ENCODE measurements at places on chromosomes 13 and 19.

- DNase-seq = no peak
These were observed 22.3 kb upstream of the CLDN10 start for GRCh38 chr13:95530178-95530577.

GRCh38 chr13:42369071-42369797 is 97.3 kb downstream of the AKAP11 start:
- no peak for DNase-seq

GRCh38 chr13:75353781-75354193 is 128.2 kb downstream of the TBC1D4 start:
- DNase-seq = peak; percentile 37

- no peak for DNase-seq
These were observed 135.5 kb downstream of the FOXO1 start for GRCh38 chr13:40530961-40531360.

DNA sequence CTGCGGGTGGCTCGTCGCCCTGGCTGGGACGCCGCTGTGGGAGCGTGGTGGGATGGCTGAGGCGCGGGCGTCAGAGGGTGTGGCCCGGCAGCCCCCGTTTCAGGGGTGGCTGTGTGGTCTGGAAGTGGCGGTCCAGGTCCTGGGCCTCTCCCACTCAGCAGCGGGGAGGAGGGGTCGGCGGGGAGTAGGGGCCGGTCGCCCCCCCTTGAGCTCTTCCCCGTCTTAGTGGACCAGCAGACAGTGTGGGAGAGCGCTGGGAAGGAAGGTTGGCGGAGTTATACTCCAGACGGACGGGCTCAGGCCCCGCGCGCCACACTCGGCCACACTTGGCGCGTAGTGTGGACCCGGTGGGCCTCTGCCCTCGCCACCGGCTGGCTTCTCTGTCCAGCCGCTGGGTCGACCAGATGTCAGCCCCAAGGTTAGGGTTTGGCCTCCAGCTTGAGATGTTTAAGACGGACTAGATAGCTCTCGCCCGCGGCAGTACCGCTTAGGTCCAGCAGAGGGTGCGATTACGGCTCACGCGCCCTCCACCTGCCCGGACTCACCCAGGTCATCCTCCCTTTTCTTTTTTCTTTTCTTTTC is 21.7 kb upstream of the ZNF429 start:
- DNase-seq = no peak

- no peak for DNase-seq
These were observed 36.9 kb downstream of the RGCC start for GRCh38 chr13:41494202-41494601.

- DNase-seq = no peak
These were observed 59.5 kb downstream of the NDFIP2 start for GRCh38 chr13:79540504-79540903.

GRCh38 chr13:94800423-94800822 is 88.1 kb upstream of the SOX21 start:
- DNase-seq = no peak

GRCh38 chr19:44050740-44051649 is 841 bp upstream of the ZNF223 start:
- DNase-seq = no peak

DNA sequence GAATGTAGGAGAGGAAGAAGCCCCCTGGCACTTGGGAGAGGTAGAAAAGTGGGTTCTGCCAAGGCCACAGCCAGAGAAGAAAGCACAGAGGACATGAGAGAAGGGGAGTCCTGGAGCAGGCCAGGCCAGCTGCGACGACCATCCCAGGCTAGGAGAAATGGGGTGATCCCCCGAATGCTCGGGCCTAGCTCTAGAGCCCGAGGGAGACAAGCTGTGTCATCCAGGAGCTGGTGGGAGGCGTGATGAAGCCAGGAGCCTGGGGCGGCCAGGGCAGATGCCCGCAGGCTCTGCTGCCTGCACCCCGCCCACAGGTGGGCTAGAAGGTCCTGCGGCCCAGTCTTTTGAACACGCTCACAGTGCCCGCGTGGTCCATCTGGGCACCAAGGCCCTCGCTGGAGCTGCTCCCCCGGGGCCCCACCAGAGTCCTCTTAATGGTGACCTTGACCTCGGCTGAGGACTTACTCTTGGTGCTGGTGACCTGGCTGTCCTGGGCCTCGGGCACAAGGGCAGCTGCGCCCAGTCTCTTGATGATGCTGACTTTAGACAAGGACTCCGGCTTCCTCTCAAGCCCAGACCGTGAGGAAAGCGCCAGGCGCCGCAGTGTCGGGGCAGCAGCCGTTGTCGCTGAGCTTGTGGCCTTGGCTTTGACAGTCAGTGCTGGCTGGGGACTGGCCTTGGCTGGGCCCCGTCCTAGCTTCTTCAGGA is 26.5 kb downstream of the C19orf47 start:
- DNase-seq = no peak

DNA sequence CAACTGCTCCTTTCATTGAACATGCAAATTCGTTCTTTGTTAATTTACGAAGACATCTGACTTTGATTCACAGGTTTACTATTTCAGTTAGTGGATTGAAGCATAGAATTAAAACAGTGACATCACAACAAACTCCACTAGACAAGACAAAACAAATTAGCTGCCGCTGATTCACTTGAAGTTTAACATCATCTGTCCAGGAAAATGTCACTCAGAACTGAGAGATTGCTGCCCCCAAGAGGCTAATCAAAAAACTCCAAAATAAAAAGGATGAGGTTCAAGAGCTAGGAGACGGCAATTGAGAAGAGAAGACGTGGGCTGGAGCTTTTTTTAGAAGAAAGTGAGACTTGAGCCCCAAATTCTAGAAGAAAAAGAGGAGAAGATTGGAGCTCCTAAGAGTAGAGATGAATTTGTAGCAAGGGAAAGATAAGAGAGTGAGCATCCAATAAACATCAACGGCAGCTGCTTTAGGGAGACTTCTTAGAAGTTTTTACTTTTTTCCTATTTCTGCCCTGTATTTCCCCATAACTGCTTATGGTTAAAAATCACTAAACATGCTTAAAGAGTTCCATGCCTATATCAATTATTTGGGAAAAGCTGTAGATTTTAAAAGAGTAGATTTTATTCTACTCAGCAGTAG is 40.8 kb upstream of the TPP2 start:
- DNase-seq = no peak

DNA sequence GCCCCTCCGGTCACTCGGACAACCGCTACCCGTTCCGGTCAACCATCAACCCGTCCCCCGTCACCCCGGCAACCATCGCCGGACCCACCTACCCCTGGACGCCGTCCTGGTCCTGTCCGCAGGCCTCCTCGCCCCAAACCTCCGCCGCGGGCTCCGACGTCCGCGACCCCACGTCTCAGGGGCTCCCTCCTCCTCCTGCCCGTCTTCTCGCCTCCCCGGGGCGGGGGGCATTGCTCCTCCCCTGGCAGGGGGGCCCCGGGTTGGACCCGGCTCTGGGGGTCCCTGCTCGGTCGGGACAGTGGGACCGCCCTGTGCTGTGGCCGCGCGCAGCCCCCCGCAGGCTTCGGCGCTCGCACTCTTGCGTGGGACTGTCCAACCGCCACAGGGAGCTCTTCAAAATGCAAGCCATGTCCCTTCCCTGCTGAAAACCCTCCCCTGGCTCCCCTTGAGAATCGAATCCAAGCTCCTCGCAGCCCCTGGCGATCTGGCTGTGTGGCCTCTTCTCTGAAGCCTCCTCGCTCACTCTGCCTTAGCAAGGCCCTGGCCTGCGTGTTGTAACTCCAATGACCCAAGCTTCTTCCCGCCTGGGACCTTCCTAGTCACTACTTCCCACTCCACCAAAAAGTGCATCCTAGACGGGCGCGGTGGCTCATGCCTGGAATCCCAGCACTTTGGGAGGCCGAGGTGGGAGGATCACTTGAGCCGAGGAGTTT is 8.4 kb downstream of the EPHX3 start:
- no peak for DNase-seq

DNA sequence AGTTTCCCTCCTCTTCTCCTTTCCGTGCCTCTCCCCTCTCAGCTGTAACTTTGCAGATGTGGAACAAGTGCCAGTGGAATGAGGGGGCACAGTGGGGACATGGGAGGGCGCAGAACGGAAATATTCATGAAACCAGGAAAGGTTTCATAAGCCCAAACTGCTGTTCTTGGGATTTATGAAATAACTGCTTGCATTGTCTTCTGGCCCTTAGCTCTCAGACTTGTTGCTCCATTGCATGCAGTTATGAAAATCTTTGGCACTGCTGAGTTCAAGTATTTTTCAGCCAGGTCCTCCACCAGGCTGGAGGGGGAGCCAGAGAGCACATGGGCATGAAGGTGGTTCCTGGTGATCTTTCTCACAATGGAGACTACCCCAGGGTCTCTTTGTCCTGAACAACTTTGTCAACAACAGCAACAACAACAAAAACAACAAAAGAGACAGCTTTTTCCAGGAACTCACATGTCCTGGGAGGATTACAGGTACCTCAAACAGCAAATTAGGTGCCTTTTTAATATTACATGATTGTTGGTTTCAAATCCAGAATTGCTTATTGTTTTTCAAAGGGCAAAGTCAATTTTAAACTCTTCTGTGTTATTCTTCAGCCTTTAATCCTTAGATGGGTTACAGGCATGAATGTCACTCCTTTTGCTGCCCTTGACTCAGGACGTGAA is 1.5 kb downstream of the RGCC start:
- DNase-seq = no peak

- no peak for DNase-seq
These were observed 471 bp downstream of the FUT1 start for GRCh38 chr19:48751845-48752495.

GRCh38 chr13:40484974-40485373 is 181.5 kb downstream of the FOXO1 start:
- no peak for DNase-seq

- DNase-seq = no peak
These were observed 20.5 kb downstream of the ZNF114 start for GRCh38 chr19:48290401-48290770.

- no peak for DNase-seq
These were observed 1.3 kb downstream of the PROZ start for GRCh38 chr13:113159701-113160100.

- no peak for DNase-seq
These were observed 123.7 kb downstream of the ZNF675 start for GRCh38 chr19:23563326-23563725.

GRCh38 chr13:21316376-21316775 is 139.9 kb downstream of the MRPL57 start:
- no peak for DNase-seq

DNA sequence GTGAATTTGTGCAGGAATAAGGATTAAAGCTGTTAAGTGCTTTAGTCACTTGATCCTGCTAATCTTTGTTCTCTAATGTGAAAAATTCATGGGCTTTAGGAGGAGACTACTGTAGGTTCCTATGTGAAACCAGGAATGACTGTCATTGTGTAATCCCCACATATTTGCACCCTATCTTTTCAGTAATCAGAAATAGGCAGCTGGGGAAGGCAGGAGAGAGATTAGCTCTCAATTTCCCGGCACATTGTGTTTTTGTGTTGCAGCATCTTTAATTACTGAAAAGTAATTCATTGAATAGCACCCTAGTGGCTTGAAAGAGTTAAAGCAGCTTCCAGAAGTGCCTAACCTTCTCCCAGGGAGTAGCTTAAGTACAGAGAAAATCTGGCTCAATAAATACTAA is 282.9 kb downstream of the OLFM4 start:
- no peak for DNase-seq

- DNase-seq = no peak
These were observed 731 bp upstream of the AKAP8L start for GRCh38 chr19:15419413-15420025.

GRCh38 chr13:93765811-93766210 is 539.2 kb downstream of the GPC6 start:
- no peak for DNase-seq

- no peak for DNase-seq
These were observed 1051.5 kb downstream of the DIAPH3 start for GRCh38 chr13:59112221-59112718.

- DNase-seq = no peak
These were observed 247.3 kb upstream of the SOX21 start for GRCh38 chr13:94959626-94960025.

DNA sequence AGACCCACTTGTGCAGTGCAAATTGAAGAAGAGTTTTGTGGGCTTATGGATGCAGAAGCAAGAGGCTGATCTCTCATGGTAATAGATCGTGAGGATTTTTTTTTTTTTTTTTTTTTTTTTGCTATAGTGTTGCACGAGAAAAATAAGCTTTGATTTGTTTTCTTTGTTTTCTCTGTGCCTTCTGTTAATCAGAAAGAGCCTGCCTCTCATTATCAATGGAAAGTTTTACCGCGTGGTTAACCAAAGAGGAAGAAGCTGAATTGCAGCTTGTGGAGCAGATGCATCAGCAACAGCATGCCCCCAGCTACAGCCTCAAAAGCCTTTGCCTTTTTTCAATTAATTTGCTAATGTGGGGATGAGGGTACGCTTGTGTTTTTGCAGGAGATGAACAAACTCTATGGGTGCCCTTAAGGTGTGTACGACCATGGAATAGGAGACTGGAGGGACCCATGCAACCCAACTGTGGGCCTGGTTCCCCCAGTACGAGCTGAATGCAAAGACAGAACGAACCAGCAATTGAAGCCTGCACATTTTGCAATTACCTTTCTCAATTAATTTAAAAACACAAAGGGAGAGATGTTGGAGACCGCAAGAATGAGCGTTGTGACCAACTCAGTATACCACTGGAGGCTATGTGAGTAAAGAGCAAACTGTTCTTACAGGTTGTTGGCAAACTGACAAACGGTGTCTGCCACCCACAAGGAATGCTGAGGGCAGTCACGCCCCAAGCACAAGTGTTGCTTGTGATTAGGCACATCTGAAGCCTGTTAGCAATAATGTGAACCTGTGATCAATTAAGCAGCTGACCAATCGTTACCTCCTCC is 58.6 kb upstream of the SPRY2 start:
- DNase-seq = no peak

GRCh38 chr19:10575011-10575716 is 6.4 kb upstream of the CDKN2D start:
- no peak for DNase-seq

DNA sequence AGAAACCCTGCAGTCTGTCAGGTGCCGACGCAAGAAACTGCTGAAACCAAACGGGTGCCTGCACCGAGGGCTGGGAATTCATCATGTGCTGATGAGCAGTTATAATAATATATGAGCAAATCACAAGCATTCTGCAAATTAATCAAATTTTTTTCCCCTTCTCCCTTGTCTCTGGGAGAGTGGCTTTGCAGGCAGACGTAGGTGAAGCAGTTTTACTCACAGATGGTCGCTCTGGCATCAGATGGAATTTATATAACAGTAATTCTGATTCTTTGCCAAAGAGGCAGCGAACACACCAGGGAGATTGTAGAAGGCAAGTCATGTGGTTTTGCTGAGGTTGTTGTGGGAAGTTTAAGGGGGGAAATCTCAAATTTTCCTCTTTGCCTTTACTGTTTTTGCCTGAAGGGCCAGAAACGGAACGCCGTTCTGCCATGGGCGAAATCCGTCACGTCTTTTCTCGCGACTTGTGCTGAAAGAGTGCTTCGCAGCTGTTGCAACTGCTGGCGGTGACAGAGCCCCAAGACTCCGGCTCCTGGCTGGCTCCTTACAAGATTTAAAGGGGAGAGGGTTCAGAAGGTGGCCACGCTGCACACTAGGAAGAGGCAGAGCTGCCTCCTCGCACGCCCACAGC is 320.1 kb downstream of the ZNF536 start:
- no peak for DNase-seq

All from GM12864 (cell line).